Activated CD4-positive, alpha-beta T cell treated with anti-CD3 and anti-CD28 coated beads, Interleukin-2, Interleukin-4, amounts not matched to agents 100 ng/mL and 50 ng/mL, durations not matched to agents 16 hours and 8 hours (primary cell): ENCODE measurements at places on chromosomes 16 and 17.

GRCh38 chr17:47162013-47162622 is 27.0 kb downstream of the CDC27 start:
- DNase-seq = no peak

DNA sequence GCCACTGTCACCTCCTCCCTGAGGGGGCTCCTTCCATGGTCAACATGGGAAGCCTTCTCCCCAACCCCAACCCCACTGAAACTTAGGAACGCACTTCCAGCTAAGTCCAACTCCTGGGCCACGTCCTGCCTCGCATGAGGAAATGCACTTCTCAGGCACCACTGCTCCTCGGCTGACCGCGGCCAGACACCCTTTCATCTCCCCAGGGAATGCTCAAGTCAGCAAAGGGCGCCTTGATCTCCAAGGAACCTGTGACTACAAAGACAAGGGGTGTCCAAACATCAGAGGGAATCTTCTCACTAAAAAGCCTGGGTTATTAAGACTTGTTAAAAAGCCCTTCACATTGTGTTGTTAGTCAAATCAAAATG is 124.9 kb upstream of the HSBP1 start:
- DNase-seq = no peak

GRCh38 chr17:81396722-81397313 is 1.6 kb downstream of the BAHCC1 start:
- DNase-seq = peak; percentile 27

- no peak for DNase-seq
These were observed 66.7 kb downstream of the SREBF1 start for GRCh38 chr17:17769869-17770631.

- DNase-seq = no peak
These were observed 44.6 kb upstream of the MAP3K14 start for GRCh38 chr17:45361451-45361850.

- DNase-seq = no peak
These were observed 216.7 kb downstream of the PRKCA start for GRCh38 chr17:66519154-66519553.

- no peak for DNase-seq
These were observed 66.1 kb downstream of the BCAS3 start for GRCh38 chr17:60743799-60744198.

GRCh38 chr16:10791048-10791447 is 27.5 kb downstream of the TVP23A start:
- DNase-seq = no peak

GRCh38 chr17:32520737-32521404 is 34.1 kb downstream of the CDK5R1 start:
- DNase-seq = no peak

GRCh38 chr17:76414334-76415295 is 30.2 kb downstream of the SPHK1 start:
- no peak for DNase-seq

DNA sequence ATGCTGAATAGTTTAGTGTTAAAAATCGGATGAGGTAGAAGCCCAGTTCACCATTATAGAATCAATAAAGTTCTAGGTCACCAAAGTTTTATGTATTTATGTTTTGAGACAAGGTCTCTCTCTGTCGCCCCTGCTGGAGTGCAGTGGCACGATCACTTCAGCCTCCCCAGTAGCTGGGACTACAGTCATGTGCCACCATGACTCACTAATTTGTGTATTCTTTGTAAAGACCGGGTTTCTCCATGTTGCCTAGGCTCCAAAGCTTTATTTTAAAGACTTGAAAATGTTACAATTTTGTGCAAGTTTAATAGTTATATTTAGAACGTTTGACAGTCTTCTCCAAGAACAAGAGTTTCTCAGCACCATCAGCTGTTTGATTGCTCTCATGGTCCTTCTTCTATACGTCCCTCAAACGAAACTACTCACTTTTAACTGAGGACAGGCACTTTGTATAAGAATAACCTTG is 32.1 kb downstream of the NDE1 start:
- peak; percentile 53 for DNase-seq

- no peak for DNase-seq
These were observed 9.3 kb downstream of the NOD2 start for GRCh38 chr16:50702725-50703124.

GRCh38 chr16:79928142-79928873 is 327.8 kb upstream of the MAF start:
- DNase-seq = no peak

DNA sequence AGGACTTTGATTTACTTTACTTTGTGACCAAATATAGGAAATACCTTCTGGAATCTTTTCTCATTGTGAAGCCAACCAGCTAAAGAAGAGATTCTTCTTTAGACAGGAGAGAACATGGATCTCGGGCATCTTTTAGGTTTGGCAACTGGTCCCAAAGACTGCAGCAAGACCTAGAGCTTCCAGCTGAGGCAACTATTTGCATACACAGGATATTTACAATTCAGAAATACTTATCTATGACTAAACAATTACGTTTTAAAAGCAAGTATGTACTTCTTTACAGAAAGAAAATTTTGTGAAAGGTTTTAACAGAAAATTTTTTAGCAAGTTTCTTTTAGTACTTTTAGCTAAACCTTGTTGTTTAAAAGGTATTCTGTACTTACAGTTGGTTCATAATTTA is 106.5 kb downstream of the MAP2K4 start:
- DNase-seq = no peak

DNA sequence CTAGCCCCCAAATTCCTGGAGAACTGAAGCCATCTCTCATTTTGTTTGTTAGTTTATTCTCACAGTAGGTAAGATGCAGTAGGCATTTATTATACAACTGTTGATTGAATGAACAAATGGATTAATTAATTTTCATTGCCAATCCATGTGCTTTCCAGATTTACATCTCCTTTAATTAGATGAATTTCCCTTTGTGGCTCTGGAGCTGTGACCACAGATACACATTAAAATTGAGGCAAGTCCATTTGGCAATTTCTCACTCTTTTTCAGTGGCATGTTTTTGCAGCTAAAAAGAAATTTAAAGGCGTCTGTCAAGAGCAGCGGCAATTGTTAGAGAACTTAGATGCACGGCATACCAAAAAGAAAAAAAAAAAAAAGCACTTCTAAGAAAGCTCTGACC is 635.4 kb upstream of the SOX9 start:
- no peak for DNase-seq

DNA sequence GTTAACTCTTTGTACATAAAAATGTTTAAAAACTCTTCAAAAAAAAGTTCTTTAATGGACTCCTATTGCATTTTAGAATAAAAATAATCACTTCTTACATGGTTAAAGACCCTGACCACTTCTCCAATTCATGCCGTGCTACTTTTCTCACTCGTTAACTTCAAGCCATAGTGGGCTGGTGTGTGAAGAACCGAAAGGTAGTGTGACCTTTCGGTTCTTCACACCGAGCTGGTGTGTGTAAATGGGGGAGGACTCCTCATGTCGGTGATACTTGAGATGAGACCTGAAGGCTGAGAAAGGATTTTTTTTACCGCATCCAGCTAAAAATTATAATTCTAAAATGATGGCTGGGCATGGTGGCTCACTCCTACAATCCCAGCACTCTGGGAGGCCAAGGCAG is 22.1 kb downstream of the RFFL start:
- DNase-seq = no peak

- no peak for DNase-seq
These were observed 31.0 kb downstream of the SCNN1B start for GRCh38 chr16:23333034-23333579.

DNA sequence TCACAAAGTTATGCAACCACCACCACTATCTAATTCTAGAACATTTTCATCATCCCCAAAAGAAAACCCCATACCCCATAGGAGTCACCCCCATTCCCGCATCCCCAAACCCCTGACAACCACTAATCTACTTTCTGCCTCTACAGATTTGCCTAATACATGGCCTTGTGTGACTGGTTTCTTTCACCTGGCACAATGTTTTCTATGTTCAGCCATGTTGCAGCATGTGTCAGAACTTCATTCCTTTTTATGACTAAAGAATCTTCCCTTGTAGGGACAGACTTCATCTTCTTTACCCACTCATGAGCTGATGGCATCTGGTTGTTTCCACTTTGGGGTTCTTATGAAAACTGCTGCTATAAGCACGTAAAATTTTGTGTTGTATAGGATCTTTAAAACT is 34.6 kb downstream of the CYTH1 start:
- no peak for DNase-seq

GRCh38 chr16:85788819-85789218 is 10.5 kb downstream of the EMC8 start:
- DNase-seq = no peak

DNA sequence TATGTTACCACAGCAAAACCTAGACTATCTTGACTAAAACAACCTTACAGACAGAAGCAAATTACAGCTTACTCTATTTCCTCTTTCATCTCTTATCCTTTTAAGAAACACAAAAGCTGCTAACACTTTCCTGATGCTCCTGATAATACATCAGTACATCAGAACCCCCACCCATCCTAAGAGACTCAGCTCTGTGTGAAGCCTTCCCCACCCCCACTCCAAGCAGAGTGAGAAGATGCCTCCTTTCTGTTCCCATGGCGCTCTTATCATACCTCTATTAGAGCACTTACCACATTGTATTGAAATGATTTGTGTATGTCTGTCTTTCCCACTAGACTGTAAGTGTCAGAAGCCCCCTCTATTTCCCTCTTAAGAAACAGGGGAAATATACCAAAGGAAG is 42.4 kb upstream of the HS3ST2 start:
- no peak for DNase-seq

DNA sequence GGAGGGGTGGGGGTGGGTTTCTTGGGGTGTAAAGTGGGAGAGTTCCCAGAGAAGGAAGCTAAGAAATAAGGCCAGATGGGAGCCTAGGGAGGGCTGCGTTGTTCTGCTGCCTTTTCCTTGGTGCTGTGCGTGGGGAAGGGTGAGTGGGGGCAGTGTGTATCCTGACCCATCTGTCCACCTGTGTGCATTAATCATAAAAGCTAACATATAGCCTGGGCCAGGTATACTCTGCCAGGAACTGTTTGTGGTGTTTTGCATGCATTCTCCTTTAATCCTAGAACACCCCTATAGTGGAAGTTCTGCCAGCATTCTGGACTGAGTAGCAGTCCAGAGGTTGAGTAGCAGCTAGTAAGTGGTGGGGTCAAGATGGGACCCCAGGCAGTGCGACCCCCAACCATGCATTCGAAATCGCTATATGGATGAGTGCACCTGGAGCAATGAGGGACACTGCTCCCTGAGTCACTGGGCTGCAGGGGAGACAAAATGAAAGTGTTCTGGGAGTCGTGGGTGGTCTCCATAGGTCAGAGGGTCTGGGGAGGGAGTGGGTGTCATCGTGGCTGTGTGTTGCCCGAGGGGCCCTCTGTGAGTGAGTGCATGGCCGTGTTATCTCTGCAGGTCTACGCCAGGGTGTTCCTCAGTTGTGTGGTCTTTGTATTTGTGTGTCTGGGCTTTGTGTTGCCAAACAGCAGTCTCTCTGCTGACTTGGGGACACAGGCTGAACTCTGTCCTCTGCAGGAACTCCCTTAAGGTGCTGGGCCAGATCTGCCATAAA is 1.3 kb downstream of the ERBB2 start:
- DNase-seq = no peak

GRCh38 chr17:68060336-68060735 is 24.8 kb downstream of the KPNA2 start:
- DNase-seq = no peak

- no peak for DNase-seq
These were observed 219.1 kb upstream of the IRX3 start for GRCh38 chr16:54505549-54506213.

DNA sequence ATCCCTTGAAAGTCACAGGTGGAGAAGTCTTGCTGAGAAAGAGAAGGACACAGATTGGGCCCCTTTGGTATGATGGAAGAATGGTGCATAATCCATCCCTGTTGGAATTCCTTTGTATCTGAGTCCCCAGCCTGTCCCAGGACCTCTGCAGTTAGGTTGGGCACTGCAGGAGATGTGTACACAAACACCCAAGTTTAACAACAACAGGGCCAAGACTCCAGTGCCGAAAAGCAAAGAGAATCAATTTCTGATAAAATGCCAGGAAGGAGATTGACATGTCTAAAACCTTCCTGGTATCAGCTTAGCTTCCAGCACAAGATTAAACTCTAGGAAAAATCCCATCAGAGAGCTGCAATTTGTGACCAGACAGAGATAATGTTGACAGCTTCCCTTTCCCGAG is 32.9 kb downstream of the KATNIP start:
- DNase-seq = no peak

DNA sequence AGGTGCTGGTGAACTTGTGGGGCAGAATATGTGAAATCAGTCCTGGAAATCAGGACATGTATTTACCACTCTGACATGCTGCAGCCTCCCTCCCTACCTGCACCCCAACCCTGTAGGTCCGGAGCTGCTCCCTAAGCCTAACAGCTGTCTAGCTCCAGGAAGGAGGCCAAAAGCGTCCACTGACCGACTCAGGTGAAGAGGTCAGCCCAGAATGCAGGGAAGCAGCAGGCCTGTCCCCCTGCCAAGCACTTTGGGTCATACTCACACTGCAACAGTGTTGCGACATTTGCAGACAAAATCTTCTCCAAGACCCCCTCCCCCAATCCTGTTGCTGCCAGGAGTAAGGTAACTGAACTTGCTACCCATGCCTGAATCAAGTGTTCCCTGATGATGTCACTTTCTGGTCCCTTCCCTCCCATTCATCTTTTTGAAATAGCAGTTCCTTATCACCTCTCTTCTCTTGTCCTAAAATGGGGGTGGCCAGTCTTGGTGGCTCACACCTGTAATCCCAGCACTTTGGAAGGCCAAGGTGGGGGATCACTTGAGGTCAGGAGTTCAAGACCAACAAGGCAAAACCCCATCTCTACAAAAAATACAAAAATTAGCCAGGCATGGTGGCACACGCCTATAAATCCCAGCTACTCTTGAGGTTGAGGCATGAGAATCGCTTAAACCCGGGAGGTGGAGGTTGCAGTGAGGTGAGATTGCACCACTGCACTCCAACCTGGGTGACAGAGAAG is 1.3 kb upstream of the ACLY start:
- DNase-seq = no peak
